ENCODE measurements at places on chromosomes 3 and 15.

DNA sequence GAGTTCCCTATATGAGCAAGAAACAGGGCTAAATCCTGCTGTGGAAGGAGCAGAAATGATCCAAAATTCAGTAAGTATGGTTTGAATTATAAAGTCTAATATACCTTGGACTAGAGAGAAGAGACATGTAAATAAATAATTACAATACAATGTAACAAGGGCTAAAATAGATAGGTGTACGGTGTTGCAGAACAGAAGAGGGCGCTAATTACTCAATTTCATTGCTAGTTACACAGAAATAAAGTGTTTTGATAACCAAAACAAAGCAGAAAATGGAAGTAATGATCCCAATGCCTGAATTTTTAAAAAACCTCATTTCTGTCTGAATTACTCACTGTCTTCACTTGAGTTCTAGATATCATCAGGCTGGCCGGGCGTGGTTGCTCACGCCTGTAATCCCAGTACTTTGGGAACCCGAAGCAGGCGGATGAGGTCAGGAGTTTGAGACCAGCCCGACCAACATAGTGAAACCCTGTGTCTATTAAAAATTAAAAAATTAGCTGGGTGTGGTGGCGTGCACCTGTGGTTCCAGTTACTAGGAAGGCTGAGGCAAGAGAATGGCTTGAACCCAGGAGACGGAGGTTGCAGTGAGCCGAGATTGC is 8.3 kb upstream of the PLCH1 start:
- no peak for DNase-seq

- DNase-seq, result no peak
These were observed 1.4 kb upstream of the NECTIN3 start for GRCh38 chr3:111069974-111070771.

GRCh38 chr3:29777869-29778268 is 497.0 kb downstream of the RBMS3 start:
- no peak for DNase-seq

- DNase-seq, result no peak
These were observed 44.1 kb upstream of the UMPS start for GRCh38 chr3:124686028-124686670.

GRCh38 chr3:180698760-180699270 is 19.5 kb upstream of the CCDC39 start:
- DNase-seq, result no peak

DNA sequence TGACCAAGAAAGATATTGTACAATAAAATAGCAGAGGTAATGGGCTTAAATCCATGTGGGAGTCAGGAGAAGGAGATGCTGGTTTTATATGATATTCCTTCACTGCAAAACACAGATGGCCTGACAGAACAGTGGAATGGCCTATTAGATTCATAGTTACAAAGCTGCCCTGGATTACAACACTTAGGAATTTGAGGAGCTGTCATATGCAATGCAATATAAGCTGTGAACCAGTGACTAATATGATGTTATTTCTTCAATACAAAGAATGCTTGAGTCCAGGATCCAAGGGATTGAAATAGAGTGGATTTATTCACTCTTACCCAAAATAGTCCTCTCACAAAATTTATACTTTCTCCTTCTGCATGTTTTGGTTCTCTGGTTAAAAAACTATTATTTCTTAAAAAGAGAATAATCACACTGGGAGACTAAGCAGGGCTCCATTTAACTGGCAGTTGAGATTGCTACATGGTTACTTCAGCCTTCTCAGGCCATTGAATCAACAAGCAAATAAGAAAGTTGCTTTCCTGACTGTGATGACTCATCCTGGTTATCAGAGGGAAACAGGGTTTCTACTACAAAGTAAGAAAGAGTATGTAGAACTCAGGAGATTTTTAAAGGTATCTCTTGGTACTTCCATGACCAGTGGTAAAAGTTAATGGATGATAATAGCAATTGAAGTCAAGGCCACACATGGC is 79.8 kb upstream of the ZPLD1 start:
- no peak for DNase-seq

DNA sequence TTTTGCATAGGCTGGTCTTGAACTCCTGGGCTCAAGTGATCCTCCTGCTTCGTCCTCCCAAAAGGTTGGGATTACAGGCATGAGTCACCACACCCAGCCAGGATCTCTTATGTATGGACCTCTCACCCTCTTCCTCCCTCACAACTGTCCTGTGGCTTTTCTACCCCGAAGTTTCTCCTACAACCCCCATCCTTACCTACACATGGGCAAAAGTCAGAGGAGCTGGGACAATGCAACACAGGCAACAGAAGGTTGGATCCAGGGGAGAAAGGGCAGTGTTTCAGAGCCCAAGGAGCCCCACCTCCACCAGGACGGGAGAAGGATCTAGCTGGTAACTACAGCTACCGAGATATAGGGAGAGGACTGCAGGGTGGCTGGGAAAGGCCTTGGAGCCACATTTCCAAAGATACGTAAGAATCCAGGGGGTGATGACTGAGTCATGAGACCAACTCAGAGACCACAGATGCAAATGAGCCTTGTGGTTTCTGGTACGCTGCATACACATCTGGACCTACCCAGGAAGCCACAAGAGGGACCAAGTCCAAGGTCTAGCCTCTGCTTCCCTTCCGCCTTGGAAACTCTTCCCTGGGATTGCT is 13.6 kb downstream of the IGDCC4 start:
- DNase-seq, result no peak

DNA sequence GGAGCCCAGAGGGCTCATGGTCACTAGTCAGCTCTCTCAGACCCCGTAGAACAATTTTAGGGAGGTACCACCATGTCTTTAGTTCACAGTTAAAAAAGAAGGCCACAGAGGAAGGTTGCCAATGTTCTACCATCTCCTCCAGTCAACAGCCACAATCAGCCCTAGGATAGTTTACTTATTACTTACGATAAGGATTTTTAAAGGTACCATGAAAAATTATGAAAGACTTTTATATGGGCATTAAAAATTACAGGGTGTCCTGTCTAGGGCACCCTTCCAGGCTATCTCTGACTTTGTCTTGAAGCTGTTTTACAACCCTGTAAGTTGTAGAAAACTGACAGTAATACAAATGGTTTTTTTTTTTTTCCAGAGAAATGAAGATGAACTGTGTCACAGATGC is 57.9 kb downstream of the CAPN7 start:
- DNase-seq, result no peak

GRCh38 chr3:32309654-32310242 is 71.3 kb downstream of the CMTM8 start:
- DNase-seq, result no peak

GRCh38 chr3:35263477-35263876 is 375.8 kb upstream of the ARPP21 start:
- DNase-seq, result no peak

- DNase-seq, result no peak
These were observed 42.9 kb downstream of the ISG20 start for GRCh38 chr15:88681610-88682221.

DNA sequence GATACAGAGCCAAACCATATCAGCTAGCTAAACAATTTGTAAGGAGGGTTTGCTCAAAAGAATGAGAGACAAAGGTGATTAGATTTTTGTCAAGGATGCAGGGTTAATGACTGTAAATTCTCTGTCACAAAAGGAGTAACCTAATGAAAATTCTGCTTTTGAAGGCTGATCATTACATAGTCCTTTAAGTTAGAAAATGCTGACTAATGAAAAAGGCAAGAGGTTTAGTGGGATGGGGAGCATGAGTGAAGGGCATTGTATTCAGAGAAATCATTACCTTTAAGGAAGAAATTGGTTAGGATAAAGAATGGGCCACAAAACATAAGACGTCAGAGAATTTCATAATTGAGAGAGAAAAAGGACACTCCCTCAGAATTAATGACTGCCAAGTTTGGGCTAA is 97.7 kb downstream of the TP63 start:
- no peak for DNase-seq

GRCh38 chr15:94346282-94346681 is 114.9 kb downstream of the MCTP2 start:
- no peak for DNase-seq

DNA sequence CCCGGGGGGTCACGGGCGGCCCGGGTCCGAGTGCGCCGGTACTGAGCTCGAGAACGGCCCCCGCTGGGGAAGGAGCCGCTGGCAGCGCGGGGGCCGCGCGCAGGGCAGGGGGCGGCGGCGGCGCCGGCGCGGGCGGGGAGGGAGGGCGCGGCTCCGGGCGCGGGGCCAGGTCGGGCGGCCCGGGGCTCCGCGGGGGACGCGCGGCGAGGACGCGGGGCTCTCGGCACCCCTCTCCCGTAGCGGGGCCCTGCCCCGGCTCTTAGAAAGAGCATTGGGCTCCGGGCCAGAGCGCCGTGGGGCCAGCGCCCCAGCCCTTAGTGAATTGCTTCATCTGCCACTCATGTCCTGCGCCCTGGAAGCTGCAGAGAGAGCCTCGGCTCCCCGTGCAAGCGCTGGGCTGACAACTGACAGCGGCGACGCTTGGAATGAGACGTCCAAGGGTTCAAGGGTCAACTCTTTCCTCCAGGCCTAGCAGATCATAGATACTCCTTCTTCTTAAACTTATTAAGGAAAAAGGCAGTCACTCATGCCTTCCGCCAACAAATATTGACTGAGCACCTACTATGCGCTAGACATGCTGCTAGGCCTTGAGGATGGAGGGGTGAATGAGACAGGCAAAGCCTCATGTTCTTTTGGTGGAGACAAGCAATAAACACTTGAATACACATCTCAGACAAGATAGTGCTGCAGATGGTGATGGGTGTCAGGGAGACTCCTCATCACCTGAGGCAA is 140.8 kb downstream of the SMAD6 start:
- DNase-seq, result no peak

DNA sequence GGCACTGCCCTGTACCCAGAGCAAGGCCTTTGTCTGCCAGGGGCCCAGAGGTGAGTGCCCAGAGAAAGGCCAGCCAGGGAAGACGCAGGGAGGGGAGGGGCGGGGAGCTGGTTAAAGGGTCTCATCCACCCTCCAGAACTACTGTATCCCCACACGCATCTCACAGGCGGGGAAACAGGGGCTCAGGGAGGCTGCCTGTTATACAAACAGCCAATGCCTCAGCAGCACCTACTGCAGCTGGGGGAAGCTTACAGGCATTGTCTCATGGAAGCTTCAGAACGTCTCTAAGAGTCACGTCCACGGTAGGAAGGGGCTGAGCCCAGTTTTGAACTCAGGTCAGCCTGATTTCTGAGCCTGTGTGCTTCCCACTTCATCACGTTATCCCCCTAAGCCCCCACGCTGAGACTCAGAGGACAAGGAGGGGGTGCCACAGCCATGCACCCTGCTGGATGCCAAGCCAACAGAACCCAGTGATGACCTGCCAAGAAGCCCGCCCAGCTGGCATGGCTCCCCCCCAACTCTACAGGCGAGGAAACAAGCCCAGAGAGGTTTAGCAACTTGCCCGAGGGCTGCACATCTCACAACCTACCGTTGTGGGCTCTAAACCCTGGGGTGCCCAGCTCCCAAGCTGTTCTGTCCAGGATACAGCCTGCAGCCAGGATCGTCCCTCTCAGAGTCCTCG is 54.5 kb downstream of the IQSEC1 start:
- DNase-seq, result no peak

- no peak for DNase-seq
These were observed 193.7 kb upstream of the CFAP20DC start for GRCh38 chr3:59243476-59243875.

- DNase-seq, result no peak
These were observed 37.2 kb downstream of the HMG20A start for GRCh38 chr15:77457905-77458265.

DNA sequence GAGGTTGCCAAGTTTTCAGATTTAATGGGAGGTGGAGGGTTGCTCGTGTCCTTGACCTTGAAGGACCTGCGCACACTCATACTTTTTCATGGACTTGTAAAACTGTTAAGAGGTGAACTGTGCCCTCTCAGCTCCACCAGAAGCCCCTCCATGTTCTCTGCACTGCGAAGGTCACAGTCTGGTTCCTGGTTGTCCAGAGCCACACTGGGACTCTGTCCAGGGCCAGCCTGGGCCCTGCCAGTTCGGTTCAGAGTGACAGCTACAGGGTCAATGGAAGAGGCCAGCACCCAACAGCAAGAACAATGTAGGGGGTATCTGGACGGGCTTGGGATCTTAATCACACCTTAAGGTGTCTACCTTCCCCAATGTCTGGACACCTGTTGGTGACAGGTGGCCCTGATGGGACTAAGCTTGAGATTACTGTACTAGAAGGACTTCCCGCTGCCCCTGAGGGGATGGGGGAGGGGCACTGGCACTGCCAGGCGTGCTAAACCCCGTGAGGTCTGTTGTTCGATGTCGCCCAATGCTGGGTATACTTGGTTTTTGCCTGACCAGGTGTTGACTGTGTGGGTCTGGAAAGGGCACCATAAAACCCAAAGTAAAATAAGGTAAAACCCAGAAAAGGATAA is 34.7 kb downstream of the GRK7 start:
- no peak for DNase-seq

GRCh38 chr3:31833391-31834190 is 147.5 kb downstream of the OSBPL10 start:
- no peak for DNase-seq

All from activated naive CD4-positive, alpha-beta T cell treated with Interleukin-2 at 50 U/mL for 16 hours (primary cell).